ENCODE measurements at places on chromosomes 13 and 19. TPM values are rescaled to one million over a fixed set of nuclear protein-coding genes. Genes with fewer than 3 reads are reported as not detected.

The KXD1 gene
- 111 TPM for total RNA-seq

The HTR2A gene
- total RNA-seq = not detected

The GPC5 gene
- total RNA-seq = not detected

The MYH14 gene
- 7.0 TPM for total RNA-seq

The ZNF837 gene
- 1.5 TPM for total RNA-seq

The DHDH gene
- total RNA-seq = 1.7 TPM
